ENCODE measurements at places on chromosomes 6 and 20.

DNA sequence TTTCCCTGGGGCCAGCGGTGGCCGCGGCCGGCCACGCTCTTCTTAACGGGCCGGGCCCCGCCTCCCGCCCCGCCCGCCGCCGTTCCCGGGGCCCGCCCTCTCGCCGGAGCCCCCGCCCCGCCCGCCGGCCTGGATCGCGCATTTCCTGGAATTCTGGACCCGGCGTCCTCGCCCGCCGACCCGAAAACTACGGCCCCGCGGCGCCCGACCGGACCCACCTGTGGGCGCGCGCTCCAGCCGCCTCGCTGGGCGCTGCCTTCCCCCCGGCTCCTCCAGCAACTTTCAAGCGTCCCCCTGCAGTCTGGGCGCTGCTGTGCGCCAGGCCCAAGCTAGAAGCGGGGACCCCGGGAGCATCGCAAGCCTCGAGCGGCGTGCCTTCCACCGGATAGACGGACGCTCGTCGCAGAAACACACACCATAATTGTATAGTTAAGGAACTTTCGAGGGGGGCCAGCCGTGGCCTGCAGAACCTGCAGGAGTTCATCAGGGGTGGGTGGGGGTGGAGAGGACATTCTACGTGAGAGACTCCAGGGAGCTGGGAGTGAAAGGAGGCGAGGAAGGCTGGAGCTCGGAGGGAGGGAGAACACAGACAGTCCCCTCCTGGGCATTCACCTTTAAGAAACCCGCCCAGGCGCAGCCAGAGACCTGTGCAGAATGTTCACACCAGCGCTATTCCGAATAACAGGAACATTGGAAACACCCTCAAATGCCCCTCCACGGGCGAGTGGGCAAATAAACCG lies at the start of gene ADA:
ADA (minus strand) TSS at position 16 of the 740 bp plus-strand sequence. CDS start 92 bp downstream, outside the sequence.
- no peak for DNase-seq

GRCh38 chr20:43558412-43559146 lies at the start of gene SGK2:
Gene SGK2 (plus strand): TSS chr20:43559027. CDS start chr20:43566496, 7,469 bp downstream.
- no peak for DNase-seq

DNA sequence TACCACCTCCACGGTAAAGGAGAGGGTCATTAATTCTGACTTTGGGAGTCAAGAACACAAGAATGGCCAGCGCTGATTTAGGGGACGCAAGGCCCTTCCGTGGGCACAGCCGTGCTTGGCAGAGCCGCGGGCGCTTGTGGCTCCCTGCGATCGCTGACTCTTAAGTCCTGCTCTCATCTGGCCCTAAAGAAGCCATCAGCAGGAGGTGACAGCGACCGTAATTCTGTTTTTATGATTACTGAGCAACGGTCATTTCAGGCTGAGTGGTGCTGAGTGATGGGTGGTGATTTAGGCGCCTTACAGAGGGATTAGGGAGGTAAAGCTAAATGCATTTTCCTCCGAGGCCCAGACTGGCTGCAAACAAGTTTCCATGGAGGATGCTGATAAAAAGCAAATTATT lies 364.6 kb upstream of the SULF2 start:
- no peak for DNase-seq

- DNase-seq: no peak
These were observed 24.5 kb upstream of the ULBP3 start for GRCh38 chr6:150093397-150093796.

- DNase-seq: no peak
These were observed 14.8 kb downstream of the SLCO4A1 start for GRCh38 chr20:62656919-62657588.

- no peak for DNase-seq
These were observed 1243.1 kb upstream of the ADGRB3 start for GRCh38 chr6:67391955-67392354.

DNA sequence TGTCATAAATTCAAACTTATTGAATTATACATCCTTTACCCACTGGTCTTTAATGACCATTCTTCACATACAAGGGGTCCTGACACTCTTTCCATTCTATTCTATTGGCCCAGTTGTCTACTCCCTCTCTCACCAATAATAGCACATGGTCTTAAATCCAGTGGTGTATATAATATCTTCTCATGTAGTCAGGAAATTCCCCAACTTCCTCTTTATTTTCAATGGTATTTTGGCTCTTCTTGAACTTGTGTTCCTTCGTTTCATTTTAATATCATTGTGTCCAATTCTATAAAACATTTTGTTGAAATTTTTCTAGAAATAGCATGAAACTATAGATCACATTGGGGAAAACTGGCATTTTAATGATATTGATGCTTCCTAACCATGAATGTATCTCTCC lies 36.8 kb downstream of the PSMB9 start:
- no peak for DNase-seq

- no peak for DNase-seq
These were observed 69.4 kb upstream of the BMP2 start for GRCh38 chr20:6698056-6698455.

GRCh38 chr6:149488815-149489214 lies 4.0 kb upstream of the ZC3H12D start:
- DNase-seq: no peak
